Right hindlimb (tissue), 1 donor: ENCODE measurements at places on chromosomes 1 and 21.

DNA sequence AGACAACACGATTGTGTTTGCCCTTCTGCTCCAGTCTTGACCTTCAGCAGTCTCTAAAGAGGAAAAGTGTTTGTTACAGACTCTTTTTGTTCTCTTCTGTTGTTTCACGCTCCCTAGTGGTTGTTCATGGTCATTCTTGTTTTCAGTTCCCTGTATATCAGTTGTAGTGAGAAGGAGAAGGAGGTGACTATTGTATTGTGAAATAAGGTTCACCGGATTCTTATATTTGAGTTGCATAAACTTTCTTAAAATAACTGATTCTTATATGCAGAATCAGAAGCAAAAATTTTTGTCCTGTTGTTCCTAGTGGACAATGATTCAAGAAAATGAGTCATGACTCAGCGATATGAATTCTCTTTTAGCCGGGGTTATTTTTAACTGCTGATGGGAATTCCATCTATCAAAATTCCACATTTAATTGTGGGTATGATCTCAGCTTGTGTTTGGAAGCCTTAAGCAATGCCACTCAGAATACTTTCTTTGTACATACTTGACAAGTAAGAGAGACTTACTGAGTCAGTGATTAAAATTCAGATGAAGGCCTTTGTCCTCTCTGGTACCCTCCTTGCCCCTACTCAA is 152.2 kb downstream of the CLEC20A start:
- DNase-seq, result no peak

- DNase-seq, result peak; percentile 21
Observed at GRCh38 chr1:69737527-69738185, 169.9 kb downstream of the LRRC7 start.

DNA sequence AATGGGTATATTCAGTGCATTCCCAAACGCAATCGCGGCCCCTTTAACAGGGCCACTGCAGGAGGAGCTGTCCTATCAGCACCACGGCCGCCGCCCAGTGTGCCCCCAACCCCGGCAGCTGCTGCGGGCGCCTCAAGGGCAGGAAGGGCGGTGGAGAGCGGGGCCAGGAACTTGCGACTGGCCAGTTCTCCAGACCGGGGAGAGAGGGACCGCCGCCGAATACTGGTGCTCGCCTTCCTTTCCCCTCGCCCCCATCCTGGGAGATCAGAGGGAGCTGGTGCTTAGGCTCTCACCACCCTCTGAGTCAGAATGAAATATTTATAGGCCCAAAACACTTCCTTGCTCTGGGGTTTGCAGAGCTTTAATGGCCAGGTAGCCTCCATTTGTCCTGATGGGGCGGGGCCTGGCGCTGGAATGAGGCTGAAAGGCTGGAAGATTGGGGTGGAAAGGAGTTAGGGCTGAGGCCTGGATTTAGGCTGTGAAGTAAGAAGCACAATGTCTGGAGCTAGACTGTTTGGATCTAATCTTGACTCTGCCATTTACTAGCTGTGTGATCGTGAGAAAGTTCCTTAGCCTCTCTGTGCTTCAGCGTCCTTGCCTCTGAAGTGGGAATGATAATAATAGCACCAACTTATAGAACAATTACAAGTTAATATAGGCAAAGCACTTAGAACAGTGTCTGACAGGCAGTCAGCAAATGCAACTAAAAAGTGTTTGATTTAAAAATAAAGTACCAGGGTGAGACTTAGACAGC is 75.5 kb downstream of the NAV1 start:
- peak; percentile 69 for DNase-seq

DNA sequence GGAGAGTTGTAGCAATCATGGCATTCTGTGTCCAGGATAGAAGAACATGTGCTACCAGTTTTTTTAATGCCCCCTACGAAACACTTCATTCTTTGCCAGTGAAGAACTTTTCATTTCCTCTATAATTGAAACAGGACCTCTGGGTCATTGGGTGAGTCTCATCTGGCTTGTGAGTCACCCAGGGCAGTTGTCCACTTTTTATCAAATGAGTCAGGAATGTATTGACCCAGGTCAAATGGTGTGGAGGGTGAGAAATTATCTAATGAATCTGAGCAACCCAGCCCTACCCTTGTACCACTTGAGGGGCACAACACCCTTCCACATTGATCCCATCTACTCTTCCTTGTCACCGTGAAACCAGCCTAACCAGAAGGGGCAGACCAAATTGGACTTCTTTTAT is 417.3 kb upstream of the PROX1 start:
- DNase-seq, result no peak
